Esophagus squamous epithelium (tissue), 5 donors: ENCODE measurements at places on chromosomes 11 and 22. TPM values are rescaled to one million over a fixed set of nuclear protein-coding genes. Genes with fewer than 3 reads are reported as not detected.

DNA sequence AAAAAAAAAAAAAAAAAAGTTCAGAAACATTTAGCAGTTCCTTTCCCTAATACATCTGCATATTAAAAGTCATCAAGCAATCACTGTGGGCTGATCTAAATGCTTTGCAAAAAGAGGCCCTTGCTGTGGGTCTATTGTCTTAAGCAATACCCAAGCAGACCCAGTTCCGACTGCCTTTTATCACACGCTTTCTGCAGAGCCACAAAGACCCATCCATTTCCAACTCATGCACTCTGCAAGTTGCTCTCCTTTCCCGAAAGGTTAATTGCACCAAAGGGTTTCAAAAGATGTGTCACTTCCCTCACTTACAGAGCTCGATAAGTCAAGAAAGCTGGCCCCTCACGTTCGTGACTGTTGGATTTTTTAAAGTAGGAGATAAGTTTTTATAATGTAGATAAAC, 138.9 kb downstream of the MPPED1 start:
- DNase-seq, result no peak
- H3K27ac ChIP-seq, result no peak overlapping the region
- H3K36me3 ChIP-seq, result no peaks in the 10 kb centered on the region
- no peaks in the 10 kb centered on the region for H3K4me1 ChIP-seq
- no peaks in the 10 kb centered on the region for H3K27me3 ChIP-seq
- no peak overlapping the region for H3K4me3 ChIP-seq

DNA sequence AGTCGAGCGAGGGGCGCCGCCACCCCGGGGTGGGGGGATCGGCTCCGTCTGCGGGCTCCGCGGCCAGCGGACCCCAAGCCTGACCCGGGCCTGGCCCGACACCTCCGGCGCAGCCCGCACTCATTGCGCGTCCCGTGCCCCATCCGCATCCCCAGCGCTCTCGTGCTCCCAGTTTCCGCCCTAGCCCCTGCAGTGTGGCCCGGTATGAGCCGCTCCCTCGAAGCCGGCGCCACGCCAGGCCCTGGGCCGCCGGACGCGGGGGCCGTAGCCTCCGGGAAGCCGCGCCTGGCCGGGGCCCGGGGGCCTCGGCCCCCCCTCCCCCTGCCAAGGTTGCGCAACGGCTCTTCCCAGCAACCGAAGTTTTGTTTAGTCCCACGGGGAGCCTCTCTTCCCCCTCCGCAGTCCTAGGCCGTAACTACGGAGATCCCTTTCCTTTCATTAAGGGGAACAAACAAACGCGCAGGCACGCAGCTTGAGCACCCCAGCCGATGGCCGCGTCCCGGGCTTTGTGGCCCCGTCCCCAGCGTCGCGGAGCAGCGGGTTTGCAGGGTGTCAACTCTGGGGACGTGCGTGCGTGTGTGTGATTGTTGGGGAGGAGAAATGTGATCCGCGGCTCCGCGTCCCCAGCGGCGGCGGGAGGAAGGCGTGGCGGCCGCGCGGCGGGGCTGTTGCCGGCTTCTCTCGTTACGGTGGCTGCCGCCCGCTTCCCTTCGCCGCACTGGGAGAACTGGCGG, 883 bp downstream of the HIPK3 start:
- peak overlapping the region; percentile 98 for H3K27ac ChIP-seq
- peak overlapping the region; percentile 85 for H3K4me3 ChIP-seq
- no peaks in the 10 kb centered on the region for H3K27me3 ChIP-seq
- DNase-seq, result peak; percentile 19
- H3K4me1 ChIP-seq, result peaks cover 56% of the 10 kb centered on the region

- no peaks in the 10 kb centered on the region for H3K4me1 ChIP-seq
- no peak for DNase-seq
These were observed 773.2 kb downstream of the DLG2 start for GRCh38 chr11:84853841-84854497.

DNA sequence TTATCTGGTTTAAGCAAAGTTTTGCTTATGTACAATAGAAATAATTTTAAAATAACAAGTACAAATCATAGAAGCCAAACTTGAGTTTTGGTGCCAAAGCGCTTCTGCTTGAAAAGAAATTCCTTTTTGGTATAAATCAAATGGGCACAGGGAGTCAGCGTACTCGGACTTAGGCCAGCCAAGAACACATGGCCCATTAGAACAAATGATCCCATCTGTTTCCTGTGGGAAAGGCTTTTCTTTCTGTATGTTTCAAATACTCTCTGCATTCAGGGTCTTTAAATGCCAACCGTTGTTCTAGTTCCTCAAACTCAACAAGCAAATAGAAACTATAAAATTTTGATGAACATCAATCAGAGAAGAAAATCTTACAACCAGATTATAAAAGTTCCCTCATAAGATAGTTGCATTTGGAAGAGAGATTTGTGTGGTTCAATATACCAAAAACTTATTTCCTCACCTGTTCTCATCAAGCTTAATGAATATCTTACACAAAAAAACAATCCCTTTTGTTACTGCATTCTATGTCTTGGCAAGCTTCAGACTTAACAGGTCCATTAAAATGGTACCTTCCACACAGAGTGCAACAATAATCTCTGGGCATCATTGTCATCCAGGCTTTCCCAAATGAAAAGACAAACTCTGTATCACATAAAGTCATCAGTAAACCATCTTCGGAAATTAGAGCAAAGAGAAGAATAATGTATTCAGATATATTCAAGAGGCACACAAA, 739.8 kb upstream of the API5 start:
- no peak for DNase-seq
- H3K36me3 ChIP-seq, result no peaks in the 10 kb centered on the region
- no peaks in the 10 kb centered on the region for H3K27me3 ChIP-seq
- H3K4me3 ChIP-seq, result no peak overlapping the region

GRAMD4 gene
- total RNA-seq, result 35.5 TPM

GLB1L3 gene
- not detected for total RNA-seq

PRR33 gene
- not detected for total RNA-seq
